ENCODE measurements at places on chromosomes 2 and 18.

DNA sequence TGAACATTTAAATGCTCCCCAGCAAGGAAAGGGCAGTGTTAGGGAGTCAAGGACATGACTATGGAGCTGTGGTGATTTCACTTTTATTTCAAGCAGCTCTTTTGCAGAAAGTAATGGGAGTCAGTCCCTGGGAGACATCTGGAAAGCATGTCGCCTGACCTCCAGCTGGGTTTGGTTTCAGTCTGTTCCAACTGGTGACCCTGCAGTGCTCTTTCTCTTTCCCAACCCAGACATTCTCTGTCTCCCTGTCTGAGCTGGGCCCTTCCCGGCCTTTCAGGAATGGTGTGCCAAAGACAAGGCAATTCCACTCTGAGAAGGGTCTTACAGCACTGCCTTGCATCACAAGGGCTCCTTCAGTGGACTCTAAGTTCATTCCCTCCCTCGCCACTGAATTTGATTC is 323.2 kb downstream of the OSR1 start:
- DNase-seq: no peak

DNA sequence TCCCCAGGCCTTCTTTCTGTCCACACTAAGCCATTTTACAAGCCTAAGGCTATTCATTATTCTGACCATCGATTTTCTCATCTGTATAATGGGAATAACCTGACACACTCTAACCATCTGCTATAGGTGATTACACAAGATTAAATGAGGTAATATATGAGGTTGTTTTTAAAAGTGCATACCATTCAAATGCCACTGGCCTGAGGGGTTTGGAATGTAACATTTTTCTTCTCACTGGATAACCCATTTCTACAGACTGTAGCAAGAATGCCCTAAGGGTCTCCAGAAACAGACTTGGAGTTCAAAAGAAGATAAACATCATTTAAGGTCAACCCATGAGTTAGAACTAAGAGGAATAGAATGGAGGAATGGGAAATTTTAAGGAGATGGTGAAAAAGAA is 111.7 kb upstream of the SETBP1 start:
- no peak for DNase-seq

DNA sequence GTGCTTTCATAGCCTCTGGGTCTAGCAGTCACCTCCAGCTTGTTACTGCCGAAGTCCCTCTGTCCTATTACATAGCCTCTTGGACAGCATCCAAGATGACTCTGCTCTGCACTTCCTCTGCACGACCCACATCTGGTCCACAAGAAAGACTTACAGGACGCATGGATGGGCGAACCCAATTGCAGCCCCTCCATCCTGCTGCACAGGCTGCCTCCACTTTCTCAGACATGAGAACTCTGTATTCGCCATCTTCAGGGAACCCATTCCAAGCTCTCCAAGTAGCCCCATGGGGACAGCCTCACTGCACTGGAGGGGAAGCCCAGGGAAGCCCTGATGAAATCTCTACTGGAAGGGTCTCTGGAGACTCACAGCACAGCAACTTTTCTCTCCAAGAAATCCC is 172.1 kb downstream of the GFPT1 start:
- no peak for DNase-seq

- no peak for DNase-seq
These were observed 62.5 kb downstream of the GPR39 start for GRCh38 chr2:132479155-132479554.

DNA sequence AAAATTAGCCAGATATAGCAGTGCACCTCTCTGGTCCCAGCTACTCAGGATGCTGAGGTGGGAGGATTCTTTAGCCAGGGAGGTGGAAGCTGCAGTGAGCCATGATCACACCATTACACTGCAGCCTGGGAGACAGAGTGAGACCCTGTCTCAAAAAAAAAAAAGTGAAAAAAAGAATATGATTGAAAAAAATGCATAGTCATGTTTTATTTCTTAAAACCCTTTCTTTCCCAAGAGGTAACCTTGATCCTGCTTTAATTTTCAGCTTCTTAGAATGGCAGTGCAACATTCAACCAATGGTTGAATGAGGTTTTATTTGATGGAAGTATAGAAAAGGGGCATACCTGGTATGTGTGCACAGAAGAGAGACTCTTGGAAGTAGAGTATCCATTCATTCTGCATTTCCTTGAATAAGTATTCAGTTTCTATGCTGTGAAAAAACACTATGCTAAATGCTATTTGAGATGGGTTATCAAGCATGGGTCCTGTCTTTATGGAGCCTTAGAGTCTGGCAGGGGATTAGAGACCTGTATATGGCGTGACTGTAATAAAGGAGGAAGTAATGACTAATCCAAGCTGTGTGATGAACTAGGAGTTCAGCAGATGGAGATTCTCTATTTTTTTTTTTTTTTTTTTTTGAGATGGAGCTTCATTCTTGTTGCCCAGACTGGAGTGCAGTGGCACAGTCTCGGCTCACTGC is 146.3 kb downstream of the WDSUB1 start:
- no peak for DNase-seq

- no peak for DNase-seq
These were observed 61.6 kb downstream of the RTN4 start for GRCh38 chr2:54988612-54989011.

DNA sequence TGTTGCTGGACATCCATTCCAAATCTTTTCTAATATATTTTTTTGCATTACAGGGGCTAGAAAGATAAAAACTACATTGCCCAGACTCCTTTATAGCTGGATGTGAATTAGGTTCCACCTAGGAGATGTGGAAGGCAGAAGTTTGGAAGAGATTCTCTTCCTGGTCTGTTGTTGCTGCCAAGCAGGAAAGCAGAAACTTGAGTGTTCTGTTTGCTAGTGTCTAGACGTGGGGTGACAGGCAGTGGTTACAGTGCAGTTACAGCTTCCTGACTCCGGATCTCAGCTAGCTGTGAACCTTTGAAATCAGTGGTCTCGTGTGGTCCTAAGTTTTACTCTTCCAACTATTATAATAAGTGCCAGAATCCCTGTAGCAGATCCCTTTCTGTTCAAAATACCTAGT is 46.2 kb downstream of the COL4A4 start:
- no peak for DNase-seq

DNA sequence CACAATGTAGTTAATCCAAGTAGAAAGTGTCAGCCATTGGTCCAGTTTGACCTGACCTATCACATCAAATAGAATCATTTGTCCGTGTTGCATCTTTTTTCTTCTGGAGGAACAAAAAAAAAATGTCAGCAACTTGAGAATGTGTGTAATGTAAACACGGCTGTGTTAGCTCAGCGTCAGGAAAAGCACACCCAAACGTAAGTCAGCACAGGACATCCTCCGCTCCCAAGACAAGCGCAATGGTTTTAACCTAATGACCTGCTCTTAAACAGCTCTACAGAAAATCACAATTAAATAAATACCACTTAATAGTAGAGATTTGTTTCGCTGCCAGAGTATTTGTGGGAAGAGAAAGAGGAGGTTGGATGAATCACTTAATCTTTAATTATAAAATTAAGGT is 59.4 kb downstream of the OSR1 start:
- DNase-seq: no peak

DNA sequence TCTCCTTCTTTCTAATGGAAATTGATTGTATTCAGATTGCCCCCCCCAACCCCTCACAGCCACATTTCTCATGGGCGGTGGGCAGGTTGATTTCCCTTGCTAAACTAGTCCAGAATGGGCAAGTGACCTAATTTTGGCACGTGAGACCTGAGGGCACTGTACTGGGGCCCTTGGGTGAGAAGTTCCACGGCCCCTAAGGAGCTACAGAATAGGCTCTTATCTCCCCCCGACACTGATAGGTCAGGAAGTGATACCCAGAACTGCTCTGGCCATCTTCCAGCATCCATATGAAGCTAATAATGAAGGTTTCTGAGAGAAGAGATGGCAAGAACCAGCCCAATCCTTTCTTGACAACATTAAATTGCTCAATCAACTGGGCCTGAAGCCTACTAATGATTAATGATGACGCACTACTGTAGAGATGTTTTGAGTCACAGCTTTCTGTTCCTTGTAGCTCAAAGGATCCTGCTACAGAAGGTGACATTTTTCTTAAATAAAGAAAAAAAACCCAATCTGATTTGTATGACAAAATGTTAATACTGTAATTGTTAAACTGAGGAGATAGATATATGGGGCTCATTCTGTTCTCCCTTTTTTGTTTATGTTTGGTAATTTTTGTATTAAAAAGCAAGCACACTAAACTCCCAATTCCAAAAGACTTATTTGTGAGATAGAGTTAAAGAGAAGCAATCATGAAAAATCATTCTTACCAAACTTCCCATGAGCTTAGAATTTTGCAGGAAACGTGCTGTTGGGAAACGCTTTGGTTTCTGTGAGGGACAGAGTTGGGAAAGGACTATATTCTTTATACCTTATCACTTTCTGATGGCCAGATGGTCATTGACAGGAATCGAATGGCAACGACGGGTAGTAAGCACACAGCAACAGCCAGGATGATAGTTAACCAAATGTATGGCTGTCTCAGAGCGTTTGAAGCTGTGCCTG is 28.2 kb upstream of the NARS1 start:
- DNase-seq: no peak

DNA sequence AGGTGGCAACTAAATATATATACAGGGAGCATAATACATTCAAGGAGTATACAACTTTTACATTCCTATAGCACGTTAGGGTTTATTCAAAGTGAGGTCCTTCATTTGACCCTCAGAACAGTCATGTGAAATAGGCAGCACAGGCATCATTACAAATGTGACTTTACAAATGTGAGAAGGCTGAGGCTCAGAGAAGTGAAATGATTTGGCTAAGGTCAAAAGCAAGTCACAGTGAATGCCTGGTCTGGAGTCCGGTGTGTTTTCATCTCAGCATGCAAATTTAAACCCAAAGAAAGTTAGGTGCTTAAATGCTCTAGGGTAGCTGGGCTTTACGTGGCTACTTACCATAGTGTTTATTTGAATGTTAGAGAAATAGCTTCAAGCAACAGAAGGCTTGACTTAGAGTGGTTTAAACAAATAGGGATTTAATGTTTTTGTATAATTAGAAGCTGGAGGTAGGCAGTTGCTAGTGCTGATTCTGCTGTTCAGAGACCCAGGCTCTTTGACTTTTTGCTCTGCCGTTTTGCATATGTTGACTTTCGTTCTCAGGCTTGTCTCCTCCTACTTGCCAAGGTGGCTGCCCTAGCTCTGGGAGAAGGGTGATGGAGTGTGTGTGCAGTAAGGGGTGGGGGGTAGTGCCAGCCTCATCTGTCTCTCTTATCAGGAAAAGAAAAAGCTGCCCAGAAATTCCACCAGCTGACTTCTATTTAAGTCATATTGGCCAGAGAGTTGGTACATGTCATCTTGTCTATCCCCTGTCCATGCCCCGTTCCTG is 89.2 kb downstream of the PLCL1 start:
- no peak for DNase-seq

DNA sequence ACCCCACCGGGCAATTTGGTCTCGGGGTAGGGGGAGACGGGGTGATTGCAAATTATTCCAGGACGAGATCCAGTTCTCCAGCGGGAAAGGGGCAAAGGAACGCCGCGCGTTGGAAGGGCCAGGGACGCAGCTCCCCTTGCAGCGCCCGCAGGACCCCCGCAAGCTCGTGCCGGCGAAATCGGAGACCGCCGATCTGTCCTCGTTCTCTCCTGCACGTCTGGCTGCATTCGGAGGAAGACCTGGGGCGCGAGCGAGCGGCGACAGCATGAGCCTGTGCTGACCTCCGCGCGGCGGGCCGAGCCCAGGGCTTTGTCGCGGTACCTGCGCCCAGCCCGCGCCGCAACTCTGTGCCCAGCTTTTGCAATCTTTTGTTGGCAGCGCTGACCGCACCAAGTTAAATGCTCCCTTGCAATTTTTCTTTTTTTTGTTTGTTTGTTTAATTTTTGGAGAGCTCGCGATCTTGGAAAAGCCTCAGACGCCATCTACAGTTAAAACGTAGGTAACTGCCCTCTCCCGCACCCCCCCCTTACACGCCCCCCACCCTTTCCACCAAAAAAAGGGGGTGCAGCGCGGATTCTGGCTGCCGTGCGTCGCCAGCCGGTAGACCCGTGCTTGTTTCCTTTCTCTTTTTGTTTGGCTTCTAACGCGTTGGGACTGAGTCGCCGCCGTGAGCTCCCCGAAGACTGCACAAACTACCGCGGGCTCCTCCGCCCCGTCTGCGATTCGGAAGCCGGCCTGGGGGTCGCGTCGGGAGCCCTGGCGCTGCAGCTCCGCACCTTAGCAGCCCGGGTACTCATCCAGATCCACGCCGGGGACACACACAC is 667 bp downstream of the TRIB2 start:
- DNase-seq: peak; percentile 65

DNA sequence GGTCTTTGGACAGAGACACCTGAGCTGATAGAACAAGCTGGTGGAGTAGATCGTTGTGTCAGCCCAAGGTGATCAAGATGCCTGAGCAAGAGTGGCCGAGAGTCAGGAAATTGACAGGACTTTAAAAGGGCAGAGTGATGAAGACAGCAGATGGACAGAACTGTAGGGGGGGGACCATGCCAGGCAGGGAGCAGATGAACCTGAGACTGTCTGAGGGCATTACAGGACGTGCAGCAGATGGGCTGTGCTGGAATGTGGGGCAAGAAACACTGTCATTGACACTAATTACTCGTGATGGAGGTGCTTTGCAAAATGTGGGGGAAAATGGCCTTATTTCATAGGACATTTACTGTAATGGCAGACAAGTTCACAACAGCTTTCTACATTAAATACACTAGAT is 225.0 kb downstream of the THSD7B start:
- DNase-seq: no peak

DNA sequence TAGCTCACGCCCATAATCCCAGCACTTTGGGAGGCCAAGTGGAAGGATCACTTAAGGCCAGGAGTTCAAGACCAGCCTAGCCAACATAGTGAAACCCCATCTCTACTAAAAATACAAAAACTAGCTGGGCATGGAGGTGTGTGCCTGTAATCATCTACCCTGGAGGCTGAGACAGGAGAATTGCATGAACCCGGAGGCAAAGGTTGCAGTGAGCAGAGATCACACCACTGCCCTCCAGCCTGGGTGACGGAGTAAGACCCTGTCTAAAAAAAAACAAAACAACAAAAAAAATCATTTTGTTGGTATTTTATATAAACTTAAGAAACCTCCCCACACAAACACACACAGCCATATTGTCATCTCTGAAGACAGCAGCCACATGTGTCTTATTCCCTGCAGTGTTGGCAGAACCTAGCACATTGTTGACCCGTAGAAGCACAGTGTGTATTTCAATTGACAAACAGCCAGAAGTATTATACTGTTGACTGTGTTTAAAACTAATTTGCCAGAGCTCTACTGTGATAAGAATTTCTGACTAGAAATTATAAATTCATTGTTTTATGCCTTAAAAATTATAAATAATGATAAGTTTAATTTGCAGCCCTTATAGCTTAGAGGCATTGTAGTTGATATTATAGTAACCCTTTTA is 68.1 kb downstream of the DNAJC10 start:
- no peak for DNase-seq

DNA sequence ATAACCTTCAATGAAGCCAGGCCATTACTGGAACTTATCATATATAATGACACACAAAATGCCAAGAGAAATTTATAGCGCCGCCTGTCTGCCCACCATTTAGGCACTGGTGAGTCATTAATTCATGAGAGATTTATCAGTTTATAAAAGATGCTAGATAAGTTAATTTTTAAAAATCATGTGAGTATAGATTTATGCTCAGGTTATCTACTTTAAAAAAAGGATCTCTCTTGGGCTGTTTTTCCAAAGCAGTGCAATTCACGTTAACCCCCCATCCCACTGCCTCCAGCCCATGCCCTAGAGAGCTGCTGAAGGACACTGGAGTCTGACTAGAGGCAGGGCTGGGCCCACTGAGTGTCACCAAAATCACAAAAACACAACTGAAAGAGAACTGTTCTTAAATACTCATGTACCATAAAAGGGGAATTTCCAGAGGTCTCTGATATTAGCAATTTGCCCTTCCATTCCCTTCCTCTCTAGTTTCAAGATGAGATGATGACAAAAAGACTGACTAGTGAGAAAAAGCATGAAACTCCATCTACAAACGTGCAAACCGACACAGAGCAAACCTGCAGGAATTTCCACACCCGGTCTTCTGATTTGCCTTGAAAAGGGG is 160.8 kb downstream of the BCL2 start:
- peak; percentile 48 for DNase-seq

All from CD4-positive, alpha-beta T cell treated with Interleukin-4 for 1 hour (primary cell).